ENCODE measurements at places on chromosomes 11 and 22. TPM values are rescaled to one million over a fixed set of nuclear protein-coding genes. Genes with fewer than 3 reads are reported as not detected.
A peak's percentile ranks its signal among the peaks of the same experiment; 100 is the strongest.

FDXACB1 gene
- total RNA-seq, result 1.8 TPM

TUBA8 gene
- 0.68 TPM for total RNA-seq

- no peak for ATAC-seq
Observed at GRCh38 chr11:12083380-12083779, 27.0 kb upstream of the MICAL2 start.

DNA sequence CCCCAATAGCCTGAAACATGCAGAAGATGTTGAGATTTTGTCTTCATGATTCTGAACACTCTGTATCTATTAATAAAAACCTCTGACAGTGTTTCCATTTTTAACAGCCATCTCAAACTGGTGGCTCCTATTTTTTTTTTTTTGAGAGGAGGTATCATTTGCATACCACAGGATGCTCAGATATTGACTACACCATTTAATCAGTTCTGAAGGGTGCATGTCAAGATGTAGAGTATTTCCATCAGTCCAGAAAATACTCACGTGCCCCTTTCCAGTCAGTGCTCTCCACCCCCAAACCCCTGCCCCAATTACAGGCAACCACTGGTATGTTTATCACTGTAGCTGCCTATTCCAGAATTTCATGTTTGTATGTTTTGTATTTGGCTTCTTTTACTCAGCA is 85.3 kb upstream of the SORL1-AS1 start:
- no peak for ATAC-seq

- ATAC-seq, result peak; percentile 42
Observed at GRCh38 chr11:64148226-64148916, 17.5 kb downstream of the MACROD1 start.
